ENCODE measurements at places on chromosomes 12 and 14. TPM values are rescaled to one million over a fixed set of nuclear protein-coding genes. Genes with fewer than 3 reads are reported as not detected.

DNA sequence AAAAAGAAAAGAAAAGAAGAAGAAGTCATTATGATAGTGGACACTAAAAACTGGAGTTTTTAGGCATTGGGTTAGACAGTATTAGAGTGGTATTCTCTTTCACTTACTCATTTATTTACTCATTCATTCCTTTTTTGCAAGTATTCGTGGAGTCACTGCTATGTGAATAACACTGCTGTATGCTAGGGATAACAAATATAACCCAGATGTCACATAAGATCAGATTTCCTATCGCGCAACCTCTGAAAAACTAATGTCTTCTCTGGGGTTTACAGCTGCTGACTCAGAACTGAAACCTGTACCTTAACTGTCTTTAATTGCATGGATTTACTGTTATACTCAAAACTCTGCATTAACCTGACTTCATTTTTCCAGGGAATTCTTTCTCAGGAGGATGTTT lies 353.7 kb downstream of the LRIG3 start:
- DNase-seq = no peak

DNA sequence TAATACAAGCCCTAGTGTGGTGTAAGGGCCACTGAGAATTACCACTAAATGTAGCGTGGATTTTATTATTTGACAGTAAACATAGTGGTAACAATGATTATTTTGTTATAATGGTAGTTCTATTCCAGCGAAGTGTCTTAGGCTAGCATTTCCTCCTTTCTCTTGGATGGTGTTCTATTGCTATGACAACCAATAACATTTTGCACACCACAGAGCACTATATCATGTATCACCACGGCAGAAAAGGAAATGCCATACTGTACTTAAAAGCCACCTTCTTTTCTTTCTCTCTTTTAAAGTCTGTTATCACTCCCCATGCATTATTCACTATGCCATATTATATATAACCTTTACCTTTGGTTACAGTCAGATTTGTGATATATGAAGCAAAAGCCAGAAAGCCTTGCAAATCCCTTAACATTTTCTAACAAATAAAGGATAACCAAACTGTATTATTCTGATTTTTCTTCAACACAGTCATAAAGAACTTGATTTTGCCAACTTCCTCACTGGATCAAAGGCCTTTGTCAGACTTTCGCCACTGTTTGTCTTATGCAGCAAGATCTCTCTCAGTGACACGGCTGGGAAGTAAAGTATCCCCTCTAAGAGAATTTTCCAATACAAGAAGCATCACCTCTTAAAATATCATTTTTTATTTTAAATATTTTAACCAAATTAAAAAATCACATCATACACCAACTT lies 195.8 kb downstream of the FOXN3 start:
- peak; percentile 5 for DNase-seq

GRCh38 chr12:68378872-68379606 lies 46.9 kb upstream of the MDM1 start:
- DNase-seq = no peak

The ADSS1 gene
- polyA plus RNA-seq = 0.56 TPM

The BEGAIN gene
- 1.7 TPM for polyA plus RNA-seq

- peak; percentile 72 for DNase-seq
Observed at GRCh38 chr14:60777856-60778578, 43.5 kb downstream of the MNAT1 start.

All from mammary epithelial cell (primary cell).